ENCODE measurements at places on chromosomes 4 and X.

- DNase-seq = peak; percentile 34
Observed at GRCh38 chr4:186190581-186191199, 677 bp upstream of the CYP4V2 start.

- no peak for DNase-seq
Observed at GRCh38 chr4:185730849-185731608, 81.0 kb downstream of the SORBS2 start.

DNA sequence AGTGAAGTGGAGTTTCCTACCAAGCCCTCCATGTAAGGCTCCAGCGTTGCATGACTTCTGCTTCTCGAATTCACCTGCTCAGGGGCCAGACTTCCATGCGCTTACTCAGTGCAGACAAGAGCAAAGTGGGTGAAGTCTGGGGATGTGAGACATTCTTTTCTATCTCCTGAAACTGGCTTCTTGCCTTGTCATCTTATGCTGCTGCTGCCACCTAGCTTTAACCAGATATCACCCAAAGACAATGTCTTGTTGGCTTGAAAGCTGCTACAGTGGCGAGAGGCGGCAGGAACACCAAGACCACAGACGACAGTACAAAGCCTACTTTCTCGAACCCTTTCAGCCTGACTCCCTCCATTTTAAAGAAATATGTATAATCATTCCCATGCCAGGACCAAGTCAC is 103.6 kb upstream of the ADGRG2 start:
- no peak for DNase-seq

DNA sequence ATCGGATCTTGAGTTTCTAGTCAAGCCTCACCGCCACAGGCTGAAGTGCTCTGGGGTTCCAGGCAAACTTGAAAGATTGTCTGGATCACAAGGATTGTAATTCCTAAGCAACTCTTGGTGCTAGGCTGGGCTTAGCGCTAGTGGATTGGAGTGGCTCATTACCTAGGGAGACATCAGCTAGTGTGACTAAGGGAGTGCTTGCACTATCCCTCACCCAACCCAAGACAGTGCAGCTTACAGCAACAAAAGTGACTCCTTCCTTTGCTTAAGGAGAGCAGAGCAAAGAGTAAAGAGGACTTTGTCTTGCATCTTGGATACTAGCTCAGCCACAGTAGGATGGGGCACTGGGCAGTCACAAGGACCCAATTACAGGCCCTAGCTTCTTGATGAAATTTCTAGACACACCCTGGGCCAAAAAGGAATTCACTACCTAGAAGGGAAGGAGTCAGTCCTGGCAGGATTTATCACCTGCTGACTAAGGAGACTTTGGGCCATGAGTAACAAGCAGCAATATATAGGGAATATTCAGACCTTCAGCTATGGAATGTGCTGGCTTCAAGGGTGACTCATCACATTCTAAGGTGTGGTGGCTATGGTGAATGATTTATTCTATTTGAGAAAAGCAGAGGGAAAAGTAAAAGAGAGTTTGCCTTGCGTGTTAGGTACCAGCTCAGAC is 1212.4 kb downstream of the PCDH18 start:
- no peak for DNase-seq

DNA sequence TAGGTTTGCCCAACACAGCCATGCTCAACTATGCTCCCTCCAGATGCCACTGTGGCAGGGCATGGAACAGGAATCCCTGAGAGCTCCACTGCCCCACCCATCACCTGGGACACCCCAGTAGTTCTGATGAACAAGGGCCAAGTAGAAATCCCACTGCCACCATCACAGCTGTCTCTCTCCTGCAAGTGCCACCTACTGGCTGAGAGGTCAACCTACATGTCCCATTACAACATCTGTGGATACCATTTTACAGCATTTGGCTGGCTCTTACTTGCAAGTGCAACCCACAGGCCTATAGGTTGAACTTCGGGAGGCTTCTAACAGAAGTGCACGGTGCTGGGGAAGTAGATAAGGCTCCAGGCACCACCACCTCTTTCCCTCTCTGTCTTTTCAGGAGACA is 142.5 kb downstream of the CXXC4 start:
- no peak for DNase-seq

DNA sequence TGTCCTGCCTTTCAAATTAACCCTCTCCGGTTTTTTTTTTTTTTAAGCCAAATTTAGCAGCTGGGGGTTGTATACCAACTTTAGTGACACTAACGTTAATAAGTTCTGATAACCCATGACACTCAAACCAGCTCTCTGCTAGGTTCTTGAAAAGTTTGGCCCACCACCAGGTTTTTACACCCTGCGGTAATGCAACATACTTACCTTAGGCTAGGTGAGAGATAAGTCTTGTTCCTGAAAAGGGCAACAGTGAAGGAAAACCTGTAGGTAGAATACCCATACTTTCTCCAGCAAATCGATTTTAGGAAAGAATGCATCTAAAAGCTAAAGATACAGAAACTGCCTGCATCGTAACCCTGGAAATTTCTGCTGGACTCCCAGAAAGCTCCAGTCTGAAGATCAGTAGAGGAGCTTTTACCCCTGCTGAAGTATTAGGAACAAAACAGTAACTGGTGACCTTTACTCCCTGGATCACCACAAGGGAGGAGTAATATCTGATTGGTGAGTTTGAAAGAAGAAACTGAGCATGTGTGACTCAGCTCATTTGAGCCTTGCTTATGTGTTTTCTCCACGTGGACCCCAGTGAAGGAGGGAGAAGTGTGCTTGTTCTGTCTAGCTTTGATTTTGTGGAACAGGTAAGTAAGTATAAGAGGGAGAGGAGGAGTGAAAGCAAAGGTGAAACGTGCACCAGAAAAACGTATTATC is 34.4 kb upstream of the COX18 start:
- no peak for DNase-seq

GRCh38 chr4:101037938-101038413 is 309.4 kb downstream of the PPP3CA start:
- no peak for DNase-seq

GRCh38 chr4:169059306-169060211 is 49.5 kb upstream of the CBR4 start:
- DNase-seq = no peak

DNA sequence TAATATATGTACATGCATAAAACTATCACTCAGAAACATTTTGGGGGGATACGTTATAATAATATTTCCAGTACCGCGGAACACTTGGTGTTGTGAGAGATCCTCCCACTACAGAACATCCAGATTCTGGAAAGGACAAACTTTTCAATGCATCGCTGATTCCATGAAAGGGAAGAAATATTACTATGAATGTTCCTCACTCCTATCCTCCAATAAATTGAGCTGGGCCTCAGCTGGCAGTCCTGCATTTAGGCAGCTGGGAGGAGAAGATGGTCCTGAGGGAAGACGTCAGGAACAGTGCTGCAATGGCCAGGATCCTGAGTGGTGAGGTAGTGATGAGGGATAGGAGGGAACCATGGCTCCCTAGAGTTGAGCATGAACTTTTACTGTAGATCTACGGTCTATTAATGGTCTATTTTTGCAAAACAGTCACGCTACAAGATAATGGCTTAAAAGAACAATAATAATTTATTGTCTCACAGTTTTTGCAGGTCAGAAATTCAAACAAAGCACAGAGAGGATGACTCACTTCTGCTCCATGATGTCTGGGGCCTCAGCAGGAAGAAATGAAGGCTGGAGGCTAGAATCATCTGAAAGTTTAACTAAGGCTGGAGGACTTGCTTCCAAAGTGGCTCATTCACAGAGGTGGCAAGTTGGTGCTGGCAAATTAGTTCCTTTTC is 538.1 kb downstream of the STIM2 start:
- DNase-seq = no peak

GRCh38 chr4:118894034-118894433 is 5.4 kb downstream of the SYNPO2 start:
- no peak for DNase-seq

- peak; percentile 1 for DNase-seq
Observed at GRCh38 chr4:48813964-48814363, 16.9 kb upstream of the OCIAD1 start.

DNA sequence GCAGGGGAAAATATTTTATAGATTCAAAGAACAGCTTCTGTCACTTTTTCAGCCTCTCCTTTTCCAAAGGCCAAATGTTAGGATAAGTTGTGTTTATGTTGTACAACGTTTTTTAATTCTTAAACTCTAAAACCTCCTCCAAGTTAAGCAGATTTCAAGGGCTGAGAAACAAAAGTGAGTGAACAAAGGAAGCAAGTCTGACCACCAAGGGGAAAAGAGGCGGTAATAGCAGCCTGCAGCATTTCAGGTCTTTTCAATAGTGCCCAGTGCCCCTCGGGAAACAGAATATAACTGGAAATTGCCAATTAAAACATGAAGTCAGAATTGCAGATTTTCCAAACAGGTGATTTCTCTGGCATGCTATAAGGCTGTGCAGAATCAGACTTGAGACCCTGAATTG is 510.0 kb upstream of the HTR2C start:
- no peak for DNase-seq

DNA sequence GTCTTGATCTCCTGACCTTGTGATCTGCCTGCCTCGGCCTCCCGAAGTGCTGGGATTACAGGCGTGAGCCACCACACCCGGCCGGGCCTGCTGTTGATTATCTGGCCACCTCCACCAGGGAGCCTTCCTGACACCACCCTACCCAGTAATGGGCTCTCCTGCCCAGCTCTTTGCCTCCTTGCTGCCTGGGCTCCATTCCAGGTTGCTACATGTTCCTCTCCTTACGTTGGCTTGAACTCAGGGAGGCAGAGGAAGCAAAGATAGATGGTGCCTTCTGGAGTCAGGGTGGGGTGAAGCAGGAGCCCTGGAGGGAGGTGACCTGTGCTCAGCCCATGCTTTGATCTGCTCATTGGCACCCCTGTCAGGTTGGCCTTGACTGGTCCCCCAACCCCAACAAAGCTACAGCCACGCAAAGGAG is 26.3 kb downstream of the FLNA start:
- DNase-seq = no peak

DNA sequence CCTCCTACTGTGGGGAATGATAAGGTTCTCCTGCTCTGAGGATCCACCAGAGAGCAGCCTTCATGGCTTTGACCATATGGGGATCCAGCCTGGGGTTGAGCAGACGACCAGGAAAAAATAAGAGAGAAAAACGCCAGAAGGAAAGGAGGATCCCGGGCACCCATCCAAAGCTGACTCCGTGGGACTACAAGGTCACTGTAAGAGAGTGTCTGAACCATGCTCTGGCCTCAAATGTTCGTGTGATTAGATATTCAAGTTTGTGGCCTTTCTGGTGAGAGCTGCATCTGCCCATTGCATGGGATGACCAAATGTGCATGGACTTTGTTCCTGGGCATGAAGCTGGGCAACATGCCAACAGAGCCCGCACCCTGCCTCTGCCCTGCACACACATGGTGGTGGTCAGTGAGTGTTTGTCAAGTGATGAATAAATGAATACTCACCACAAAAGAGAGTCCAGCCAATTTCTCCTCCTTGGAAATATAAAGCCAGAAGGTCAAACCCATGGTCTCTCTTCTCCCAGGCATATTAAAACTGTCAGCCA is 346.0 kb upstream of the GATB start:
- no peak for DNase-seq

DNA sequence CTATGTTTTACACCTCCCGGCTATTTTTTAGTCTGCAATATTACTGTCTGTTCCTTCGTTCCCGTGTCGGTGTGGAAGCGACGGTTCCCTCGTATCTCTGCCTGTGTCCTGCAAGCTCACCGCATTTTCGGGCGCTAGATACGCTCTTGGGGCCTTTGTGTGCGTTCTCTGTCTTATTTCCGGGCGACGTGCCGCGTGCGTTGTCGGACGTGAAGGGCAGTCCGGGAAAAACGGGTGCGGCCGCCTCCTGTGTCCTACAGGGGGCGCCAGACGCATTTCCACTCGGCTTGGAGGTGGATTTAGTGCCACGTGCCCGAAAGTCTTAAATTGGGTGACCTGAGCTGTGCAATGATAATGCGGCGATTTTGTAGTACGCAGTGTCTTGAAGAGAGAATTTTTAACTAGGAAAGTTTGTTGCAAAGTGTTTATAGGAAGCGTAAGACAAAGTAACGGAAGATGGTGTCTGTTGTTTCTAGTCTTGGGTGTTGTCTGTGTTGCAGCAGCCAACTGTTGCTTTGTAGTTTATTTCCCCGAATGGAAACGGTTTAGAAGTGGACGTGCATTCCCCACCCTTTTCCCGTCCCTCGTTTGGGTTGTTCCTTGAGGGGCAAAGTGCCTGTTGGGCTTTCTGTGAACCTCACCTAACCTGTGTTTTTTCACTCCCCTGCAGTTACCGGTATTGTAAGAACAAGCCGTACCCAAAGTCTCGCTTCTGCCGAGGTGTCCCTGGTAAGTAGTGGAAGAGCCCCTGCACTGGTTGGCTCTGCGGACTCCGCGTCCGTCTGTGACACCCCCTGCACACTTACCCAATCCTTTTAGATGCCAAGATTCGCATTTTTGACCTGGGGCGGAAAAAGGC is 720 bp downstream of the RPL10 start:
- peak; percentile 65 for DNase-seq

GRCh38 chr4:17283251-17283650 is 228.6 kb downstream of the QDPR start:
- DNase-seq = no peak

GRCh38 chr4:151807220-151807619 is 46.4 kb upstream of the GATB start:
- no peak for DNase-seq

GRCh38 chr4:184293552-184293951 is 75.9 kb upstream of the ENPP6 start:
- DNase-seq = no peak

DNA sequence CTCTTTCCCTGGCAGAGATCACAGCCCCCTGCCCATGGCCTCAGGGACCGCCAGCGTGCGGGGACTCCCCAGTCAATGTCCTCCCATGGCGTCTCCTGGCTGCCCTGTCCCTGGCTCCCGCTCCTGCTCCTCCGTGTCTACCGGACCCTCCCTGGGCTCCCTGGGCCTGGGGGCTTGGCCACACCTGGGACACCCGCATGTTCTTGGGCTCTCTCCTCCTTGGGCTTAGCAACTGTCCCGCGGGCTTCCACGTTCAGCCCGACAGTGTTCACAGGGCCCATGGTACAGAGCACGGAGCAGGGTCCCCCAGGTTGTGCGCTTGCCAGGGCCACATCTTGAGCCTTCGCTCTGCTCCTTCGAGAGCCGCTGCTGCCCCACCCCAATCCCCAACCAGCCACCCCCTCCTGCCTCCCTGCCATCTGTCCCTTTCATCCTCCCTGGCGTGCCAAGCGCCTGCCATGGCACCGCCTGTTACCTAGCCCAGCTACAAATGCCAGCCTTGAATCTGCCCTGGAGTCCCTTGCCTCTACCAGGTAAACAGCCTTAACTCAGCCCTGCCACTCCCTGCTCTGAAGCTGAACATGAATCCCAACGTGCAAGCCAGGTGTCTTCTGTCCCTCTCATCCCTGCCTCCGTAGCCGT is 3.9 kb downstream of the AVPR2 start:
- no peak for DNase-seq

All from NCI-H2227 treated with DMSO at 0.1 percent for 48 hours (cell line).